ENCODE measurements at places on chromosomes 13 and 19.

DNA sequence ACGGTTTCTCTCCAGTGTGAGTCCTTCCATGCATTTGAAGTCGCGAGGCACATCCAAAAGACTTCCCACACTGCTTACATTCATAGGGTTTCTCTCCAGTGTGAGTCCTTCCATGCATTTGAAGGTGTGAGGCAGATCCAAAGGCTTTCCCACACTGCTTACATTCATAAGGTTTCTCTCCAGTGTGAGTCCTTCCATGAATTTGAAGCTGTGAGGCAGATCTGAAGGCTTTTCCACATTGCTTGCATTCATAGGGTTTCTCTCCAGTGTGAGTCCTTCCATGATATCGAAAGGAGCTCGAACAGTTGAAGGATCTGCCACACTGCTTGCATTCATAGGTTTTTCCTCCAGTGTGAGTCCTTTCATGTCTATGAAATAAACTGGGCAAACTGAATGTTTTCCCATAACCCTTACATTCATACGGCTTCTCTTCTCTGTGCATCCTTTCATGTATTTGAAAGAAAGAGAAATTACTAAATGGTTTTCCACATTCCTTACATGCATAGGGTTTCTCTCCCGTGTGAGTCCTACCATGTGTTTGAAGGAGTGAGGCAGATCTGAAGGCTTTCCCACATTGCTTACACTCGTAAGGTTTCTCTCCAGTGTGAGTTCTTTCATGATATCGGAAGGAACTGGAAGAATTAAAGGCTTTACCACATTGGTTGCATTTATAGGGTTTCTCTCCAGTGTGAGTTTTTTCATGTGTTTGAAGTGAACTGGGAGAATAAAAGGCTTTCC is 20.3 kb downstream of the ZNF433 start:
- no peak for DNase-seq

DNA sequence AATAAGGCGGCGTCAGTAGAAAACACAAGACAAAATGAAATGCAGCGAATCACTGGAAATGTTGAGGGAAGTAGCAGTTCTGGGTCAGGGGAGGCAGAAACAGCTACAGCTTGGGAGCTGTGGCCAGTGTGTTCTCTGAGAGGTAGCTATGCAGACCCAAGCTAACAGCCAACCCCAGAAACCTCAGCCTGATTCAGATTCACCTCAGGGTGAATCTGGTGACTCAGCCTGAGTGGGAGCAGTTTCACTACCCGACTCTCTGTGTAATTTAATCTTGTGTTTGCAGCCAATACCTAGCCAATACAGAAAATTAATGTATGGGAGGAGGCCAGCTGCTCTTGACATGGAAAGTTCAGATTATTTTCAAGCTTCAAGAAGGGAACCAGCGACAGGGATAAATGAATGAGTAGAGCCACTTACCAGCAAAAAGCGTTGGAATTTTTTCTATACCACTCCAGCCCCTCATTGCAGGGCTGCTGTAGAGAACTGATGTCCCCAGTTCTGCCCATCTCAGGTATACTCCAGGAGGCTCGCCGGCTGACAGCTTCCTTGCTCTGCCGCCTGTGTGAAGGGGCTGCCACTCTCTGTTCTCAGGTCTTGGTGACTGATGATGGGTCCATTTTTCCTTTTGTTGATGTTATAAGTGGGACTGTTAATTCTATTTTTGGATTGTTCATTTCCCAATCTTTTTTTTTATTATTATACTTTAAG is 8.9 kb downstream of the IGFL3 start:
- peak; percentile 53 for DNase-seq

DNA sequence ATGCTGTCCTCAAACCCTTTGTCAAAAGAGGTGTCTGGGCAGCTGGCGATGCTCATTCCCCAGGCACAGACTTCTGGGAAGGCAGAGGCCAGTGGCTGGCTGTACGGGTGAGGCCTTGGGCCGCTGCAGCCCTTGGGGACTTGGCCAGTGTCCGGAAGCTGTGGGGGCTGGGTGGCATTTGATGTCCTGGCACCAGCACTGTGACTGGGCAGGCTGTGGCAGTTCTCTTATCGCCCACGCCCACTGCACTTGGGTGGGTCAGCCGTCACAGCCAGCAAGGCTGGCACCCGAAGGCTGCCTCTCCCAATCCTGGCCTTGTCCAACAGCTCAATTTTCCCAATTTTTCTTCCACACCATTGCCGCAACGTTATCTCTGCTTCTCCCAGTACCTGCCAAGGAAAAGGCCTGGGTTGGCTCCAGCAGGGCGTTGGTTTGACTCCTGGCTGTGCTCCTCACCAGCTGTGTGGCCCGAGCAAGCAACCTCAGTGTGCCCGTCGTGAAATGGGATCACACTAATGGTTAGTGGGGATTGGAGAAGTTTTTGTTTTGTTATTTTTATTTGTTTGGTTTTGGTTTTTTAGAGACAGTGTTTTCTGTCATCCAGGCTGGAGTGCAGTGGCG is 12.7 kb upstream of the SLC44A2 start:
- no peak for DNase-seq

- DNase-seq = no peak
Observed at GRCh38 chr19:54014920-54015560, 23.6 kb downstream of the CACNG6 start.

DNA sequence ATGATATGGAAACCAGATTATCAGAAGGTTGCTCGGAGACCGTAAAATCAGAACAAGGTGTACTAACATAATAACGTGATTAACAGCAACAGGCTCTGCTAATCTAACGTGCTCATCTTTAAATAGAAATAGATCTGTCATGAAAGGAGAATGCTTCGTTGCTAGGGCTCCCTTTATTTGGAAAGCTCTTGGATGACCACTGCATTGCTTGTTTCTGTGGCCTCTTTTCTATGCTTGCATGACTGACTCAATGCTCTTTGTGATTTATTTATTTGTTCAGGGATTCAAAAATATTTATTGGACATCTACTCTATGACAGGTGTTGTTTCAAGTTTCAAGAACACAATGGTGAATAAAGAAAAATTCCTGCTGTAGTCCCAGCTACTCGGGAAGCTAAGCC is 22.3 kb upstream of the ZDHHC20 start:
- no peak for DNase-seq

GRCh38 chr13:99995589-99996380 is 14.2 kb downstream of the ZIC2 start:
- no peak for DNase-seq

DNA sequence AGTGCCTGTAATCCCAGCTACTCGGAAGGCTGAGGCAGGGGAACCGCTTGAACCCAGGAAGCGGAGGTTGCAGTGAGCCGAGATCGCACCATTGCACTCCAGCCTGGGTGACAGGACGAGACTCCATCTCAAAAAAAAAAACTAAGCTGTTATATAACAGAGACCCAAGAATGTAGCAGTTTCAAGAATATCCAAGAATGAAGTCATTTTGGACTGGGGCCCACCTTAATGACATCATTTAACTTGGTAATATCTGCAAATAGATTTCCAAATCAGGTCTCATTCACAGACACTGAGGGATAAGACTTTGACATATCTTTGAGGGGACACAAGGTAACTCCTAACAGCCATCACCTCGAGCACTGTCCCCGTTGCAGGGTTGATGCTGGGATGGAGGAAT is 36.5 kb upstream of the MRI1 start:
- DNase-seq = no peak

DNA sequence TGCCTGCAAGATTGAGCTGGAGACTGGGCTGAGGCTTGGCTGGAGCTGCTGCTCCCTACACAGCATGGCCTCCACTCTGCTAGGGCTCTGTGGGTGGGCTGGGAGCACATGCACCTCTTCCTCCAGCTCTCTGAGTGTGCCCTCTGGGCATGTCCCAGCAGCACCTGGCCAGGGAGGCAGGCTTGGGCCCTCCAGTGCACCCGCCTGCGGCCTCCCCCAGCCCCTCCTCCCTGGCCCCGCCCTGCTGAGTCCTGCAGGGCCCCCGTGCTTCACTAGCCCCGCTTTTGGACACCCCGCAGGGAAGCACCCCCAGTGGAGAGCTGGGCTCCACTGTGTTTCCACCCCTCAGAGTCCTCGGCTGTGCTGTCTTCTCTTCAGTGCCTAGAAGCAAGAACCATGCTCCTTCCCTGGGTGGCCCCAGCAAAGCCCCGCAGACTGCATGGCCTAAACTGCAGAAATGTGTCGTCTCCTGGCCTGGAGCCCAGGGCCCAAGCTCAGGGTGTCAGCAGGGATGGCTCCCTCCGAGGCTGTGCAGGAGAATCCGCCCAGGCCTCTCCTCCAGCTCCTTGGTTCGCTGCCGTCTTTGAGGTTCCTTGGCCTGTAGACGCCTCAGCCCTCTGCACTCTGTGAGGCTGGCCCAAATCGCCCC is 5.0 kb upstream of the TEX29 start:
- no peak for DNase-seq

- DNase-seq = no peak
Observed at GRCh38 chr13:20499986-20500385, 25.7 kb downstream of the CRYL1 start.

DNA sequence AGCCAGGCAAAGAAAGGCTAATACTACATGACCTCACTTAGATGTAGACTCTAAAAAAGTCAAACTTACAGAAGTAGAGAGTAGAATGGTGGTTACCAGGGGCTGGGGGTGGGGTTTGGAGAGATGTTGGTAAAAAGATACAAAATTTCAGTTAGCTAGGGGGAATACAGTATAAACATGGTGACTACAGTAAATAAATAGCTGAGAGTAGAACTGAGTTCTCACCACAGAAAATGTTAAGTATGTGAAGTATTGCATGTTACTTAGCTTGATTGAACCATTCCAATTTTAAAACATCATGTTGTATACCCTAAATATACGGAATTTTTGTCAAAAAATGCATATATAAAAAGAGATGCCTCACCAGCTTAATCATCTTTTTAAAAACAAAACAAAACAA is 67.5 kb upstream of the DOCK9 start:
- no peak for DNase-seq

GRCh38 chr13:111508902-111509509 is 188.6 kb downstream of the TEX29 start:
- DNase-seq = no peak

GRCh38 chr19:43534816-43535761 is 2.1 kb downstream of the ZNF575 start:
- DNase-seq = no peak

DNA sequence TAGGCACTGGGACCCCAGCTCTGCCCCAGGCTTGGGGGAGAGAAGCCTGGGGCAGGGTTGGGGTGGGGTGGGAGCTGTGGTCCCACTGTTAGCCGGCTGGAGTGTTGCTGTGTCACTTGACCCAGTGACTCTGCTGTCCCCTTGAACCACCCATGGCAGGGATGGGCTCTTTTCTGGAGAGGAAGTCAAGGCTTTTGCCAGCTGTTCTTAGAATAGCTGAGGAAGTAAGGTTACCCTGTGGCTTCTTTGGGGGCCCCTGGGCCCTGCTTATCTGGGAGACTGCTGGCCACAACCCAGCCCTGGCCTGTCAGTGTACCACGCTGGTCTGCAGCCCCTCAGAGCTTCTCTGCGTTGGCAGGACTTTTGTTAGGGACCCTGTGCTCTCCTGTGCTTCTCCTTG is 9.1 kb downstream of the PNPLA6 start:
- no peak for DNase-seq

DNA sequence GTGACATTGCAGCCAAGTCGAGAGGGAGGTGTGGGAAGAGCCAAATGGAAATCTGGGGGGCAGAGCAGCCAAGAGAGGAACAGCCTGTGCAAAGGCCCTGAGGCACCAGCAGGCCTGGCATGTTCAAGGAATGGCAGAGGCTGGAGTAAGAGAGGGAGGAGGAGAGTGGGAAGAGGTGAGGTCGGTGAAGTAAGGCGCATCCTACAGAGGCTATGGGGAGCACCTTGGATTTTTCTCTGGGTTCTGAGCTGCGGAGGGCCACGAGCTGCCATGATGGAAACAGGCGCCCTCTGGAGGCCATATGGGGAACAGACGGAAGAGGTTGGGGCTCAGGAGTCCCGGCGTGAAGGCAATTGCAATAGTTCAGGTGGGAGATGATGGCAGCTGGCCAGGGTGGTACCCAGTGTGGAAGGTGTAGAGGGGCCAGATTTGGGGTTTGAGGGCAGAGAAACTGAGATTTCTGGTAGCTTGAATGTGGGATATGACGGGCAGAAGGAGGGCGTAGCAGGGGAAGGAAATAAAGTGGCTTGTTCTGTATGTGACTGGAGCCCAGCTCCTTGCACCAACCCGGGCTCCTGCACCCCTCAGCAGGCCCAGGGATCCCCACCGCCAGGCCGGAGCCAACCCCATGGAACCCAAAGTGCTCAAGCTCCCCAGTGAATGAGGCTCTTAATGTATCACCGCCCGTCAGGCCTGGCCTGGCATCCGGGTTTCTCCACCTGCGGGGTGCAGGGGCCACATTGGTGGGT is 20.5 kb upstream of the STRN4 start:
- peak; percentile 57 for DNase-seq

- no peak for DNase-seq
Observed at GRCh38 chr13:50626101-50626547, 217.4 kb downstream of the DLEU7 start.

DNA sequence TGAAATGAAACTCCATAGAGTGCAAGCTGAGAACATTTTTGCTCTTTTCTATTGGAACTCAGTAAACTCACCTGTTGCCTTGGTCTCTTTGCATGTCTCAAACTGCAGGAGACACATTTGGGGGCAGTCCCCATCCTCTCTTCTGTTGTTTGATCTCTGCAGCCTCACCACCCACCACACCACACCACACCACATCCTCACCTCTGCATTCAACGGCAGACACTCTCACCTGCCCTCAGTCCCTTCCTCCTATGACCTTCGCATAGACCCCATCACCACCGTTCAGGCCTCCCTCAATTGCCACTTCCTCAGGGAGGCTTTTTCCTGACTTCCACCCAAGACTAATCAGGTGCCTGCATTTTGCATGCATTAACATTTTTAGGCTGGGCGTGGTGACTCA is 14.4 kb upstream of the TPM4 start:
- DNase-seq = no peak

DNA sequence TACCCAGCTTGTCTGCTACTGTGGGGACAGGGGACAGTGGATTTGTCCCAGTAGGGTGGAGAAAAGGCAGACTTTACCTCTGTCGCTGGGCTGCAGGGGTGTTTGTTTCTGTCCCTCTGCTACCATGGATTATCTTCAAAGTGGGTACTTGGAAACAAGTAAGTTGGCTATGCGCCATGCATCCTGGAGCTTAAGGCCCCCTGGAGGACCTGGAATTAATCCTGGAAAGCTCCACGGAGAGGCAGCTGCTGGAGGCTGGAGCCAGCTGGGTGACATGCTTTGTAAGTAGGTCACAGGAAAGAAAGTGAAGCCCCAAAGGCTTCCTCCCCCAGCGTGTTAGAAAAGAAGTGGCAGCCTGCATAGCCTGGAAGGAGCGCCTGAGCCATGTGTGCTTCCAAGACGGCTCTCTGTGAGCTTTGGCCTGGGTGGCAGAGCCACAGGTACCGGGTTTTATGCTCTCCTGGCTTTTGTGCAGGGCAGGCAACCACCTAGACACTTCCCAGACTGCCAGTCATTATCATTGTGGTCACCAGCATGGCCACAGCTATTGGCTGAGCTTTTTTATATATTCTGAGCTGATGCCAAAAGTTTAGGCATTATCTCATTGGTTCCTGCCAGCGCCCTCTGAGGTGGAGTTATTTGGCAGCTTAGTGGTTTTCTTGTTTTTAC is 9.5 kb downstream of the B3GLCT start:
- DNase-seq = no peak

DNA sequence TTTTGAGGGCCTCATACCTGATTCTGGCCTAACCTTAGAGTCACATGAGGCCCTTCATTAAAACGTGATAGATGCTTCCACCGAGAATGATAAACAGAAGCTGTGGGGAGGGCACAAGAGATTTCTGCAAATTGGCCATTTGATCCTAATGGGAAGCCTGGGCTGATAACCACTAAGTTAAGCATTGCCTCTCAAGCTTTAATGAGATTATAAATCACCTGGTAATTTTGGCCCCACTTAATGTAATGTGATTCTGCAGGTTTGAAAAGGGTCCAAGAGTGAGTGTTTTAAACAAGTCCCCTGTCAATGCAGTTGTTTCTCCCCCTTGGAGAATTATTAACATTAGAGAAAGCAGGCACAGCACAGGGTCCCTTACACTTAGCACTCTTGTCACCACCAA is 42.0 kb downstream of the ZNF486 start:
- DNase-seq = no peak

Measured in activated T-cell treated with anti-CD3 and anti-CD28 coated beads for 48 hours (primary cell).